ENCODE measurements at places on chromosomes 7 and 10.

DNA sequence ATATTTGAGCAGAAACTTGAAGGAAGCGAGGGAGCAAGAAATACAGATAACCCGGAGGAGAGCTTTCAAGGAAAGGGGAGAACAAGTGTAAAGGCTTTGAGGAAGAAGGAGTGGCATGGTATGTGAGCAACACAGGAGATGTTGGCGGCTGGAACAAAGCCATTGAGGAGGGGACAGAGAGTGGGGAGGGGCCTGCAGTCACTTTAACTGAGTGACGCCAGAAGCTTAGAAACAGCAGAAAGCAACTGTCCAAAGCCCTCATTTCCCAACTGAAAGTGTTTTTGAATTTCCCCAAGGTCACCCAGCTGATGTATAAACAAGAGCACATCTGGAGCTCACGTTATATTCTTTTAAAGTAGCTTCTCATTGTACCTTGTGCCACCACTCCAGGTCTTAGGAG, 19.1 kb downstream of the AUTS2 start:
- no peak for DNase-seq

GRCh38 chr7:20358106-20358505, 27.4 kb downstream of the ITGB8 start:
- DNase-seq = no peak

- DNase-seq = no peak
Observed at GRCh38 chr7:105178928-105179541, 165.0 kb downstream of the KMT2E start.

DNA sequence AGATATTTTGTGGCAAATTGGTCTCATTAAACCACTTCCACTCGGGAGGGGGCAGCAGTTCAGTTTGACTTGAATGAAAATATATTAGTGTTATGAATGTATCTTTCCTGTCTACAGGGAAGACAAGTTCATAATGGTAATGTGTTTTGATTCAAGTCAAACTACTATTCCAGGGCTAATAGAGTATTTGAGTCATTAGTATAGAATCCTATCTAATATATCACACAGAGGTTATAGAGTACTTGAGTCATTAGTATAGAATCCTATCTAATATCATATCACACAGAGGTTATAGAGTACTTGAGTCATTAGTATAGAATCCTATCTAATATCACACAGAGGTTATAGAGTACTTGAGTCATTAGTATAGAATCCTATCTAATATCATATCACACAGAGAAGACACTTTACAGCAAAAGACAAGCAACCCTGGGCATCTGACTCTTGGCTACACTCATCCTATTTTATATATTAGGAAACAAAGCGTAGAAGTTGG, 199.7 kb upstream of the MAGI2 start:
- no peak for DNase-seq

GRCh38 chr10:58359541-58359940, 24.7 kb downstream of the UBE2D1 start:
- DNase-seq = no peak

DNA sequence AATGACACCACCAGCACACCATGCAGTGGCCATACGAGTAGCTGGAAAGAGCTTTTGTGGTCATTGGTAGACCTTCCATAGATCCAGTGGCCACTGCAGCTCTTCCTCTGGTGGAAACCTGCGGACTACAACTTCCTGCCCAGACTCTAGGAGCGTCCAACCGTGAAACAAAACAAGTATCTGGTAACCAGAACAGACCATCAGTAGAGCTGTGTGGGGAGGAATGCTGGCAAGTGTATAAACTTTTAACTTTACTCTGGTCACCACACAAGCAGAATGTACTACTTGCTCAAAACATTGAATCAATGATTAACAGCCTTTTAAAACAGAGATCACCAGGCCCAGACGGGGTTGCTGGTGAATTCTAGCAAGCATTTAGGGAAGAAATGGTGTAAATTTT, 154.7 kb upstream of the DGKB start:
- no peak for DNase-seq

- DNase-seq = no peak
Observed at GRCh38 chr7:92747041-92747835, 89.1 kb downstream of the CDK6 start.

- no peak for DNase-seq
Observed at GRCh38 chr10:21495002-21495751, 30.3 kb downstream of the SKIDA1 start.

GRCh38 chr7:4706384-4707216, 24.5 kb downstream of the FOXK1 start:
- no peak for DNase-seq

DNA sequence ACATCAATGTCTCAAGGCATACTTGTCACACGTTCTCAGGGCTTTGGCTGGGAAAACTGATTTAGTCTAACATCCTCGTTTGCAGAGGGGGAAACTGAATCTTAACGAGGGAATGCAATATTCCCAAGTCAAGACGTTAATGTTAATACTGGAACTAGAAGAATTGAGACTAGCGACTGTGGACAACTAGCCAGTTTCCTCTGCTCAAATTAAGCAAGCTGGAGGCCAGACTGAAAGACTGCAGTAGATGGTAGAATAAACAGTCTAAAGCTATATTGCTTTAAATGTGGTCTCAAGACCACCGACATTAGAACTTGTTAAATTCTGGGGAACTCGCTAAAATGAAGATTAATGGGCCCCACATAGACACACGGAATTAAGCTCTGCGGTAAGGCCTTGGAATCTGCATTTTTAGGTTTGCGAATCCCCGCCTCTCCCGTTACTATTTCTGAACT, 639 bp upstream of the TFAM start:
- DNase-seq = peak; percentile 0

DNA sequence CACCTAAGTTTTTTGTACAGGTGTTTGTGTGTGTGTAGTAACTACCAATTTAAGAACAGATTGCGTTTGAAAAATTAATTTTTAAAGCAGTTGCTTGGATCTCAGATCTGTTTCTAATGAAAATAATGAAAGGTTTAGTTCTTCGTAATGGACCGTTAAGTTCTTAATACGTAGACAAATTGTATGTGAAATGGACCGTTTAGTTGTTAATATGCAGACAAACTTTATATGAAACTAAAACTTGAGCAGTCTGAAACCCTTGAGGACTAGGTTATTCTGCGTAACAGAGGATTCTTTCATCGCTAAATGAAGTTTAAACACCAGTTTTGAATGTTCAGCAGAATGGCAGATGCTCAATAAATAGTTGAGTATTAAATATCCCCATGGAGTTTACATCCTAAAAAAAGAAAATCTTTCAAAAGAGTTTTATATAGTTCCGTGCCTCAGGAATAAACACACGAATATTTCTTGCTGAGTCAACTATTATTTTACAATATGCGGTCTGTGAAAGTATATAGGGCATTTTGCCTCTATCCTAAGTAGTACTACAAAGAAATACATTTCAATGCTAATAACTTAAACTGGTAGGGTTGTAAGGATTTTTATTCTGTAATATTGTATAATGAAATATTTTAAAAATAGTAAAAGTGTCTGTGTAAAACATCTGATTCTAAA, 1.2 kb downstream of the DBF4 start:
- no peak for DNase-seq

DNA sequence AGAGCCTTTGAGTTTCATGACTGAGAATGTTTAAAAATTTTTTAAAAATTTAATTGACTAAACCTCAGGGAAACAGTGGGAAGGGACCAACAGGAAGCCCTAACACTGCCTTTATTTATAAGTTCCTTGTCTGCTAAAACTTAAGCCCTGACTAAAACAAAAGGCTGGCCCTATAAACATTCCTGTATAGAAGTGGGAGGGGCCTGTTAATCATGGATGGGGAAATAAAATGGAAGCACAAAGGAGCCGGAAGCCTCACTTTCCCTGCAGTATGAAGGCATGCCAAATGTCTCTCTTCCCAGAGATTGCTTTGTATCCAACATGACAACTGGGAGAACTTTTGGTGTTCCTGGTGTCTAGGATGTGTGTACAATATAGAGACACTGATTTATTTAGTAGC, 66.0 kb downstream of the VPS50 start:
- no peak for DNase-seq

GRCh38 chr7:485188-486081, 34.2 kb downstream of the PDGFA start:
- DNase-seq = no peak

- no peak for DNase-seq
Observed at GRCh38 chr10:11757454-11757820, 15.3 kb downstream of the ECHDC3 start.

DNA sequence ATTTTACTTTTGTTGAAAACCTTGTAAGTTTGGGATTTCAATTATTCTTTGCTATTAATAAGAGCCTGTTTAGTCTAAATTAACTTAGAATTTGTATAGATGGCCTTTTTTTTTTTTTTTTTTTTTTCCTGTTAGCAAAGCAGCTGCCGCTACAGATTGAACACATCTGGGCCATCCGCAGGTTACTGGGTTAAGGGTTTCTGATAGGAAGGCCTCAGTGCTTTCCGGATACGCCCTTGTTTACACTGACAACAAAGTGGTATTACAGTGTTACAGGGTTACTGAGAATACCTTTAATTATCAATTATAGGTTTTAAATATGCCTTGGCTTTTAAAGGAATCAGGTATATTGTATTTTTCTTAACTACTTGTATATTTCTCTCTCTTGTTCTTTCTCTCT, 76.8 kb downstream of the PTN start:
- DNase-seq = no peak

GRCh38 chr10:89252225-89252585, 630 bp upstream of the LIPA start:
- DNase-seq = no peak

- no peak for DNase-seq
Observed at GRCh38 chr7:138710536-138711385, 9.6 kb upstream of the SVOPL start.

- DNase-seq = peak; percentile 48
Observed at GRCh38 chr7:77651575-77652162, 44.6 kb upstream of the RSBN1L start.

- peak; percentile 28 for DNase-seq
Observed at GRCh38 chr10:119205894-119206602, 1.3 kb upstream of the GRK5 start.

GRCh38 chr7:148270576-148270975, 320.0 kb upstream of the C7orf33 start:
- no peak for DNase-seq

DNA sequence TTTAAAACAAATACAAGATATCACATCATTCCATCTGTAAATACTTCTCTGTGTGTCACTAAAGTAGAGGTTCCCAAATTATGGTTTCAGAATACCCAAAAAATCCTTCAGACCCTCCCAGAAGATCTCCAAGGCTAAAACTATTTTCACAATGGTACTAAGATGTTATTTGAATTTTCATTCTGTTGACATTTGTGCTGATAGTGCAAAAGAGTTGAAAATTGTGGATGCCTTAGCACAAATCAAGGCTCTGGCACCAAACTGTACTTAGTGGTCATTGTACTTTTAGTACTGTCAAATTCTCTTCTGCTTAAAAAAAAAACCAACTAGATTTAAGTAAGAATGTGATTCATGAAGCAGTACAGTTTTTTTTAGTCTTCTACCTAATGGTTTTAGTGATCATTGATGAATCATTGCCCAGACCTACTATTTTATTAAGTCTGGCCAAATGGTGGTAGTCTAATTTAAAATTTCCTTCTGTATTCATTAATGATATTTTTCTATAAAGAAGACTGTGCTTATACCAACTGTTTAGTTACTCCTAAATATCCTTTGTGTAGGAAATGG, 50.5 kb downstream of the TPST1 start:
- DNase-seq = no peak

GRCh38 chr10:34081948-34082347, 733.1 kb downstream of the PARD3 start:
- DNase-seq = no peak

- no peak for DNase-seq
Observed at GRCh38 chr10:116146372-116147140, 126.5 kb downstream of the GFRA1 start.

DNA sequence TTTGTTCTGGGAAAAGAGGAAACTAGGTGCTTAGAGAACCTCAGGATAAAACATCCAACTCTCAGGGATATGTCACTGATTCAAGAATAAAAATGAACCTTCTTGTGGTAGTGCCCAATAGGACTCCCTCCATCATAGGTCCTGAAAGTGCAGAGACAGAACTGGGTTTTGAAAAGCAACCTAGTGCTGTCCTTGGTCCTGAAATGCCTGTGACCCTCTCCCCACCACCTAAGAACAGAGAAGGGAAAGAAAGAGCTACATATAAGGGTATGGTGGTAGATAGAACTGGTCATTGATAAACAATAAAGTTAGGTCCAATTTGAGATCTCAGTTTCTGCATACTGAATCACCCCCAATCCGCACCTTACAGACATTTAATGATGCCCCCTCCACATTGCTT, 953.3 kb downstream of the XPNPEP1 start:
- DNase-seq = no peak

DNA sequence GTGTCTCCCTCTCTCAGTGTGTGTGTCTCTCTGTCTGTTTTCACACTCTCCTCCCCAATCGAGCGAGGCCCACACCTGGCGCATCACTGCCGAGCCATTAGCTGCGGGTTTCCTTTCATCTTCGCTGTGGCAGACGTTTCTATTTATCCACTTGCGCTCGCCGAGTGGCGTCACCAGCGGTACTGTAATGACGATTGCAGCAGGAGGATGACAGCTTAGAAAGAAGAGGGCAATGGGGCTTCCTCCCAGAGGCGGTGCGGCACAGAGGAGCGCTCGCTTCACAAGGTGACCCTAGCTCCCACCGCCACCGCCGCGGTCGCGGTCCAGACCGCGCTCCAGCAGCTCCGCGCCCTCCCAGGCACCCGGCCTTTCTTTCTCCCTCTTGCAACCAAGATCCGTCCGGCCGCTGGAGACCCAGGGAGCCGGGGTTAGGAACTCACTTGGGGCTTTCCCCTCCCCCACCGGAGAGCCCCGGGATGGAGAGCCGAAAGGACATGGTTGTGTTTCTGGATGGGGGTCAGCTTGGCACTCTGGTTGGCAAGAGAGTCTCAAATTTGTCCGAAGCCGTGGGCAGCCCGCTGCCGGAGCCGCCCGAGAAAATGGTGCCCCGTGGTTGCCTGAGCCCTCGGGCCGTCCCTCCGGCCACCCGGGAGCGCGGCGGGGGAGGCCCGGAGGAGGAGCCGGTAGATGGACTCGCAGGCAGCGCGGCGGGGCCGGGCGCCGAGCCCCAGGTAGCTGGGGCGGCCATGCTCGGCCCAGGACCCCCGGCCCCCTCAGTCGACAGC, at the start of gene EVX1:
EVX1 (plus strand) TSS at position 248 of the 785 bp plus-strand sequence; CDS start at position 477, 229 bp downstream.
- DNase-seq = no peak

- DNase-seq = no peak
Observed at GRCh38 chr10:20396701-20397100, 500.4 kb downstream of the NEBL start.

GRCh38 chr7:154649434-154649833, 353.5 kb downstream of the PAXIP1 start:
- DNase-seq = no peak

DNA sequence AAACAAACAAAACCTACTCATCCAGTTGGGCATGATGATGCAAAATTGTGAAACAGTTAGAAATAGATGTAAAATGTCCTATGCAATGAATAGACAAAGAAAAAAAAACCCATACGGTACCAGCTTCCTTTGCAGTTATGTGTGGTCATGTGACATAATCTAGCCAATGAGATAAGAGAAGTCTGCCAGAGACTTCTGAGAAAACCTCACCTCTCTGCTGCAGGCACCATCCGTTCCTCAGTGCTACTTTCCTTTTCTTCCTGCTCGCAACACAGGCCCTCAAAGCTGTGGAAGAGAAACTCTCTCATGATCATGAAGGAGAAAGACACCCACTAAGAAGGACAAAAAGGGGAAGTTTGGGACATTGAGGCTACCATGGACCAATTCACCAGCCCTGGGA, 76.8 kb upstream of the CARD11 start:
- peak; percentile 56 for DNase-seq

GRCh38 chr7:143393267-143394041, 12.3 kb downstream of the ZYX start:
- DNase-seq = no peak

GRCh38 chr7:151381348-151382078, 28.3 kb downstream of the WDR86 start:
- peak; percentile 37 for DNase-seq

Measured in CD4-positive, alpha-beta T cell treated with Interleukin-6 at 100 ng/mL for 8 hours (primary cell).